ENCODE measurements at places on chromosomes 6 and 20.

GRCh38 chr6:112305795-112306564, 41.1 kb upstream of the RFPL4B start:
- DNase-seq, result no peak

GRCh38 chr6:115972679-115973078, 88.0 kb downstream of the FRK start:
- no peak for DNase-seq

GRCh38 chr6:3808759-3809514, 40.2 kb upstream of the FAM50B start:
- DNase-seq, result no peak

GRCh38 chr6:154319231-154319858, 37.3 kb downstream of the IPCEF1 start:
- DNase-seq, result no peak

DNA sequence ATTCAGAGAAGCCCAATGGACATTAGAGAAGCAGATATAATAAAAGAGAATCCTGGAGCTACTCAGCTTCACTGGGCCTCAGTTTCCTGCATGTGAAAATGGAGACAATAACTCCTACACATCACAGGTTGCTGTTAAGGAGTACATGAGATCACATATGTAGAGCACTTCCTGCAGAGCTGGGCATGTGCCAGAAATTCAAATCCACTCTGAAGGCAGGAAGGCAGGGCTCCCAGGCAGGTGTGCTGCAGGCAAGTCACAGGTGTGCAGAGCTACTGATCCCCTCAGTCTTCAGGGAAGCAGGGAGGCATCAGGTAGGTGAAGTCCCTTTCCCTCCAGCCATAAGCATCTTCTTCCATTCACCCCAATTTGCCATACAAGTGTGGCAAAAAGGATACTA, 48.0 kb downstream of the DST start:
- no peak for DNase-seq

GRCh38 chr6:170010665-170011203, 259.3 kb downstream of the ERMARD start:
- no peak for DNase-seq

DNA sequence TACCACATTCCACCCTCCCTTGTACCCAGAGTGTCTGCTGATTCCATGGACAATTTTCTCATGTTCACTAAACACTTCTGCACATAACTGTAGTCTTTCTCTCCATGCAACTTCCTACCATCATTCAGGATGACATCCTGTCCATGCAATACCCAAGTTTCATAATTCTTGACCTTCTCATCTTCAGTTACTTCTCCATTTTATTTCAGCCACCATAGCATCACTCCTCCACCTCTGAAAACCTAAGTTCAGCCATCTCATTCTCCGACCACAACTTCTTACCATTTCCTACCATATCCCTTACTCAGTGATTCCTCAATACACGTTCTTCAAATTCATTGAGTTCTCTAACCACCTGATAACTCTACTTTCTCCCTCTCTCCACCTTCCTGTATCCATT, 216.5 kb upstream of the TENT5A start:
- no peak for DNase-seq

DNA sequence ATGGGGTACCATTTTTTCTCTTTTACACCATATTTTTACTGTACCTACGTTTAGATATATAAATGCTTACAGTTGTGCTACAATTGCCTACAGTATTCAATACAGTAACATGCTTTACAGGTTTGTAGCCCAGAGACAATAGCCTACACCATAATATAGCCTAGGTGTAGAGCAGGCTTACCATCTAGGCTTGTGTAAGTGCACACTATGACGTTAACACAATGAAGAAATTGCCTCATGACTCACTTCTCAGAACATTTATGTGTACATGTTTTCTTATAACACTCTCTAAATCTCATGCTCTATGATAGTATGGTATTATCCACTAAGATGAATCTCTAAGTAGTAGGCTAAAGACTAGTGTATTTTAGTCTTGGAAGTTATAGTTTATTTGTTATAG, 13.5 kb downstream of the GPR63 start:
- DNase-seq, result no peak

GRCh38 chr6:123994891-123995635, 191.4 kb downstream of the NKAIN2 start:
- no peak for DNase-seq

DNA sequence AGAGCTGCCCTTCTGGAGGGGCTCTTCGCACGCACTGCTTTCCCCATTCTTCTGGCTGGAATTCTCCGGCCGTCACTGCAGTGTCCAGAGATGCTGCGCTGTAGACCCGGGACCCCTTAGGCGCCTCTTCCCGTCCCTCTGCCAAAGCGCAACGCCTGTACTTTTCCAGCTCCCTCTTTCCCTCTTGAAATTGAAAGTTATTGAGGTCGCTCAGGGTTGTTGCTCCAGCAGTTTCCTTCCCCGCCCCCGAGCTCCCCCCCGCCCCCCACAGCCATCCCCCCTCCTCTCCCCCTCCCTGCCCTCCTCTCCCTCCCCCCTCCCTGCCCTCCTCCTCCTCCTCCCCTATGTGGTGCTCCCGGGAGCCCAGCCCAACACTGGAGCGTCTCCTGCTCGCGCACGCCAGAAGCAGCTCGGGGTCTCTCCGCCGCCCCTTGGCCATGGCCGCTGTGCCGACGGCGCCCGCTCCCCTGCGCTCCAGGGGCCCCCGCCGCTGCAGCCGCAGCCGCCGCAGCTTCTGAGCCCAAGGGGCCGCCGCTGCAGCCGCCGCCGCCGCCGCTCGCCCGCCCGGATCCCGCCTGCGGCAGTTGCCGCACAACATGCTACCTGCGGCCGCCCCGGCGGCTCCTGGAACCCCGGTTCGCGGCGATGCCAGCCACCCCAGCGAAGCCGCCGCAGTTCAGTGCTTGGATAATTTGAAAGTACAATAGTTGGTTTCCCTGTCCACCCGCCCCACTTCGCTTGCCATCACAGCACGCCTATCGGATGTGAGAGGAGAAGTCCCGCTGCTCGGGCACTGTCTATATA, at the start of gene RSPO3:
Gene RSPO3 (plus strand): TSS at position 374 of the 804 bp plus-strand sequence. CDS start 522 bp downstream, outside the sequence.
- peak; percentile 71 for DNase-seq

GRCh38 chr20:1875762-1876161, 19.4 kb upstream of the SIRPA start:
- DNase-seq, result no peak

GRCh38 chr6:88208726-88209125, 42.6 kb upstream of the CNR1 start:
- no peak for DNase-seq

DNA sequence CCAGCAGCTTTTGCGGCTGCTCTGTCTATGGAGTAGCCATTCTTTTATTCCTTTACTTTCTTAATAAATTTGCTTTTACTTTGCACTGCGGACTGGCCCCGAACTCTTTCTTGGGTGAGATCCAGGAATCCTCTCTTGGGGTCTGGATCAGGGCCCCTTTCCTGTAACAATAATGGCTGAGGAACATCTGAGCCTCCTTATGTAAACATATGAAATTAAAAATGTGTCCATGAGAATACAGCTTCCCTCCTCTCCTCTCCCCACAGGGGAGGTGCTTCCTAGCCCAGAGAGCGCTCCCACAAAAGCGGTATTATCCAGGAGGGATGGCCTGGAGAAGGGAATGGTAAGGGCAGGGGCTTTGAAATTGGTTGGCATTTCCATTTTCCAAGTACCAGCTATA, 81.1 kb downstream of the PSMG4 start:
- DNase-seq, result no peak

DNA sequence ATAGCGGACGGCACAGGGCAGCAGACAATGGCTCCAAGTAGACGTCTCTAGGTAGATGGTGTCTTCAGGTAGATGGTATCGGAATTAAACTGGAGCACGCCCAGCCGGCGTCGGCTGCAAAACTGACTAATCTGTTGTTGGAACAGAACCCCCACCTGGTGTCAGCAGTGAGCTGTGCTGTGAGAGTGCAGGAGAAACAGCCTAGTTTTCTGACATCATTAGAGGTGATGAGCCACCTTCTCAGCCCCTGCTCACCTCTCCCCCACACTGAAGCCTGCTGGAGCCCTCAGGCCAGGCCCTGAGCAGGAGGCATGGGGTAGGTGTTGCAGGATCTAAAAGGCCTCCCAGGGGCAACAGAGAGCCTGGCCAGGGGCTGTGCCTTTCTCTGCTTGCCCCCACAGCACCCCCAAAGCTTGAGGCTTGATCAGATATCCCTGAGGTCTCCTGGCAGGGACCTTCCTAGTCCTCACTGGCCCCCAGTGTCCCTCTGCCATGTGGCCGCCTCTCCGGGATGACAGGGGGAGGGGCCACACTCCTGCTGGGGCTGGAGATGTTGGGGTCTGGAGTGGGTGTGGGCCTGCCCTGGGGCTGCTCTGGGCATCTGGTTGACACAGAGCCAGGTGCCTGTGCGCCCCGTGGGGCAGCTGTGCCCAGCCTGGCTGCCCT, 6.9 kb upstream of the HELZ2 start:
- DNase-seq, result no peak

GRCh38 chr20:62345681-62346370, 21.3 kb downstream of the LAMA5 start:
- DNase-seq, result no peak

DNA sequence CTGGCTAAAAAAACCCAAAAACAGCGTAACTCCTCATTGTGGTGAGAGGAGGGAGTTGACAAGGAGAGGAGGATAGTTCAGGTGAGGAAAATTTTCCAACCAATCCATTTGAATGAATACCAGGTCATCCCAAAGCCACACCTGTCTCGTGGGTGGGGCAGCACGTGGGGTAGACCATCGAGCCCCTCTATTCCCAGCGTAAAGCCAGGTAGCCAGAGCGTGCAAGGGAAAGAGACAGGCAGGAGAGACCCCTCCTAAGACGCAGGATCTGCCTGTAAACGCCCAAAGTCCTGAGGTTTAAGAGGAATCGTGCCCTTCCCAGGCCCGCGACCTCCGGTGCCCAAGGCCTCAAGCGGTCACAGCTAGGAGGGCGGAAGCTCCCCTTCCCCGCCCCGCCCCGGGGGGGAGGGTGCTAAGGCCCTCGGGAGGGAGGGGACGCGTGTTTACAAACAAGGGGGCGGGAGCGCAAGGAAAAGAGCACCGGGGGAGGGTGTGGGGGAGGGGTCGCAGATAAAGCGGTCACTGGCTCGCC, 712 bp downstream of the RXRB start:
- DNase-seq, result no peak

GRCh38 chr6:18350712-18351111, 36.4 kb upstream of the RNF144B start:
- no peak for DNase-seq

DNA sequence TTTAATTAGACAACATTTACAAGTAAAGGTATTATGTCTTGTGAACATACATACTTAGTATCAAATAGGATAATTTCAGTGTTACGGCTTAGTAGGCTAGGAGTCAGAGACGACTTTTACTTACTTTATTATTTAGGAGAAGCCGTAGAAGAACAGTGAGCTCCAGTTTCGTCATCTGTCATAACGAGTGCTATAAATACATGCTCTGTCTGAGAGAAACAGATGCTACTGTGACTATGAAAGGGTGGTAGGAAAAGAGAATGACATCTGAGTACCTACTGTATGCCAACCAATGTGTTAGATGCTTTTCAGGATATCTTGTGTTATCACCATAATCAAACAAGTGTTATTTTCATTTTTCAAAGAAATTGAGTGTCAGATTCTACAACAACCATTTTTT, 119.0 kb downstream of the EYA4 start:
- DNase-seq, result no peak

GRCh38 chr6:34104628-34105027, 41.3 kb downstream of the GRM4 start:
- no peak for DNase-seq

GRCh38 chr20:34562641-34563040, 4.1 kb downstream of the MAP1LC3A start:
- no peak for DNase-seq

DNA sequence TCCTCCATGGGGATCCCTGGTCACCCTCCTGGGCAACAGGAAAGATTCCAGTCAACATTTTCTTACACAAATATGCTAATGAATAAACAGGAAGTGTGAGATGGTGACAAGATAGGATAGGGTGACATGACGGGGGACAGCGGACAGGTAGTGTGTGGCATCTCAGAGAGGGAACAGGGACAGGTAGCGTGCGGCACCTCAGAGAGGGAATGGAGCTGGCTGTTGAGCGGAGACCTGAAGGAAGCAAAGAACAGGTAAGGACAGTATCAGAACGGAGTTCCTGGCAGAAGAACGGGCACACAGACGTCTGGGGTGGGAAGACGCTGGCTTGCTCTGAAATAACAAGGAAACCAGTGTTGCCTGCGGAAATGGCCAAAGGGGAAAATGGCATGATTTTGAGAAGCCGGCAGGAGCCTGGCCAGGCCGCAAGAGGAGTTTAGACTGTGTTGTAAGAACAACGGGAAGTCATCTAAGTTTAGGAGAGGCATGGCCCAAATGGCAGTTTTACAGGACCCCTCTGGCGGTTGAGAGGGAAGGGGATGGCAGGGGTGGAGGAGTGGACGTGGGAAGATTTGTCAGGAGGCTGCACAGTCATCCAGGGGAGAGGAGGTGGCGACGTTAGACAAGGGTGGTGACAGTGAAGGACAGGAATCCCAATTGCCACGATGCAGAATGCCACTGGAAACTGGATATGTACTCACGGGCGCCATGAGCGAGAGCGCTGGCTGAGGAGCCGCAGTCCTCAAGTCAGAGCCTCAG, 111.6 kb downstream of the JPH2 start:
- no peak for DNase-seq

DNA sequence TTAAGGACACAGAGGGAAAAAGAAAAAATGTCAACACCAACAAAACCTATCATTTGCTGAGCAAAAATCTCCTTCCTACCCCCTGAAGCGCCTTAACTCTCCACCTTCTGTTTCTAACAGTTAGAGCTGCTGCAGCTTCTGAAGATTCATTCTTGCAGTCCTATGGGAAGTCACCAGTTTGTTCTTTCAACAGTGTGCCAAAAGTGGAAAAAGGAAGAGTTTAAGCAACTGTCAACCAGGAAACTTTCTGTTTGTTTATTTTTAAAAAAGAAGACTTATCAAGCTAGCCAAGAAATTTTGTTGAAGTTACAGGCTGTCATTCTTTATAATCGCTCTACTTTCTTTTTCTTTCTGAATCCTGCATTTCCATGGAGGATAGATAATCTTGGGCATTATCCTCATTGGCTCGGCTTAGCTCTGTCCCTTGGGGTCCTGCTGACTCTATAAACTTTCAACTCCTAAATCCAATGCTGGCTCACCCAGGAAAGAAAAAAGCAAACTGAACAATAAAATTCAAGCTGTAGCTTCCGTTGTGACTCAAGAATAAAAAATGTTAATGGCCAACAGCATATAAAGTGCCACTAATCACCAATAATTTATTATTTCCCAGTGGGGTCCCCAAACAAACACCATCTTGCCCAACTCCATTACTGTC, 172.8 kb upstream of the CITED2 start:
- DNase-seq, result no peak

GRCh38 chr6:138378463-138378862, 758 bp downstream of the SMIM28 start:
- no peak for DNase-seq

DNA sequence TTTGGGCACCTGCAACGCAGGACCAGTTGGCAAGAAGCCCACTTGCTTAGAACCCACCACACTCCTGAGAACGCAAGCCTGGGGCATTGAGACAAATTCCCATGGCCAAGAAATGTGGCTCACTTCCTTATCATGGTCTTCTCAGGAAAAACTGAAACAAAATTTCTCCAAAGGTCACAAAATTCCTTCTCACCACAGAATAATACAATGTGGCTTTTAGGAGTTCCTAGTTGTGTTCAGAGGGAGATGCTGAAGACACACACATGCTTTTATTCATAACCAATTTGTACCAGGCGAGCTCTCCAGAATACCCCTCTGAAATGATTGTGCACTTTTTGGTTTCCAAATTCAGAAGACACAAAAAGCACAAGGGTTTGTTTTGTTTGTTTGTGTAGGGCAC, 31.6 kb downstream of the ADTRP start:
- no peak for DNase-seq
